AG09309 (cell line): ENCODE measurements at places on chromosomes 12 and 14.
A peak's percentile ranks its signal among the peaks of the same experiment; 100 is the strongest.

- peak; percentile 5 for DNase-seq
Measured at GRCh38 chr12:70756118-70756517, 118.9 kb upstream of the PTPRB start.

GRCh38 chr14:67710209-67710608, 8.5 kb downstream of the RDH12 start:
- no peak for DNase-seq

GRCh38 chr12:57254506-57255280, 3.7 kb upstream of the STAC3 start:
- DNase-seq, result no peak

GRCh38 chr14:61101803-61102548, 120.9 kb downstream of the SLC38A6 start:
- DNase-seq, result peak; percentile 43

GRCh38 chr14:61885203-61885961, 123.2 kb downstream of the SNAPC1 start:
- no peak for DNase-seq

- no peak for DNase-seq
Measured at GRCh38 chr14:71688576-71688975, 243.7 kb upstream of the RGS6 start.

- DNase-seq, result no peak
Measured at GRCh38 chr12:59938190-59938962, 342.5 kb downstream of the SLC16A7 start.

DNA sequence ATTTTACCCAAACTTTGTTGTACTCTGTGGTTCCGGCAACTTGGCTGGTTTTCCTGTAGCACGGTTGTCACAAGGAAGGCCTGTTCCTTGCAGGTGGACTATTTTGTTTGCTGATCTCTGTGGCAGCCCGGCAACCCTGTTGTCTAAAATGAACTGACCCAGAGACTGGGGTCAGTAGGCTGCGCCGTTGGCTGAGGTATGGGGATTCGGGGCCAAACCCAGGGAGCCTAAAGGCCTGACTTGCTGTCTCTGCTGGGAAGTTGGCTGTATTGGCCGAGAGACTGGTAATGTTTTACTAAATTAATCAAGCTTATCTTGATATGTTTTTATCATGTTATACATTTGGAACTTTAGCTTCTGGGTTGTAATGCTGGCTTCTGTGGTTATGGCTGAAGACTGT, 13.8 kb downstream of the SMIM41 start:
- DNase-seq, result no peak

DNA sequence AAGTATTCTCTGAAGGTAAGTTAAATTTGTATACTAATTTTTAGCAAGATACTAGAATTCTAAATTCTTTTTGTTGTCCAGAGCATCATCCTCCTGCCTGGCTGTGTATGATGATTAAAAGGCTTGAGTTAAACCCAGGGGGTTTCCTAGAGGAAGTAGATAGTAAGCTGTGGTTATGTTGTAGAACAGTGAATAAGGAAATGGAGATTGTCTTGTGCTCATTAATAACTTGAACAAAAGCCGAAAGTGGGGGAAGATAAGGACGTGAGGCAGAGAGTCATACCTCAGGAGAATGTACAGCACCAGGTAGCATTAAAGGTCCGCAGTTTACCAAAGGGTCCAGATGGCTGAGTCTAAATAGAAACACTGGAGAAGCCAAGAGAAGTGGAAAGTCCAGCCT, 42.0 kb downstream of the CKB start:
- DNase-seq, result no peak

GRCh38 chr12:92614502-92614901, 88.3 kb upstream of the PLEKHG7 start:
- DNase-seq, result peak; percentile 77

DNA sequence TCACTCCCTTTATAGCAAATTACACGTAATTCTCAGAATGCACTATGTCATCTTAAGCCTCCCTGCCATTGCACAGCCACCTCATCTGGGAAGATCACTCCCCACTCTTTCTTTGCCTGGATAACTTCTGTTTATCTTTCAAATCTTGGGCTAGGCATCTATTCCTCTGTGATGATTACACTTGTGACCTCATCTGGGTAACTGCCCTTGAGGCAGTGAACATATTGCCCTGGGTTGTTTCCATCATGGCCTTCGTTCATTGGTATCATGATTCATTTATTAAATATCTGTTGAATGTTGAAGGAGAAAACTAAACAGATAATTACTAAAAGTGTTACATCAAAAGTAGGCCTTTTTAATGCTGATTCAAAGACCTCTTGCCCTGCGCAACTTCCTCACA, 26.2 kb upstream of the PDE3A start:
- peak; percentile 18 for DNase-seq

GRCh38 chr14:60815371-60815770, 80.8 kb downstream of the MNAT1 start:
- no peak for DNase-seq

GRCh38 chr14:67680941-67681340, 6.5 kb upstream of the VTI1B start:
- no peak for DNase-seq

GRCh38 chr12:31591380-31591901, 505 bp upstream of the DENND5B start:
- no peak for DNase-seq

DNA sequence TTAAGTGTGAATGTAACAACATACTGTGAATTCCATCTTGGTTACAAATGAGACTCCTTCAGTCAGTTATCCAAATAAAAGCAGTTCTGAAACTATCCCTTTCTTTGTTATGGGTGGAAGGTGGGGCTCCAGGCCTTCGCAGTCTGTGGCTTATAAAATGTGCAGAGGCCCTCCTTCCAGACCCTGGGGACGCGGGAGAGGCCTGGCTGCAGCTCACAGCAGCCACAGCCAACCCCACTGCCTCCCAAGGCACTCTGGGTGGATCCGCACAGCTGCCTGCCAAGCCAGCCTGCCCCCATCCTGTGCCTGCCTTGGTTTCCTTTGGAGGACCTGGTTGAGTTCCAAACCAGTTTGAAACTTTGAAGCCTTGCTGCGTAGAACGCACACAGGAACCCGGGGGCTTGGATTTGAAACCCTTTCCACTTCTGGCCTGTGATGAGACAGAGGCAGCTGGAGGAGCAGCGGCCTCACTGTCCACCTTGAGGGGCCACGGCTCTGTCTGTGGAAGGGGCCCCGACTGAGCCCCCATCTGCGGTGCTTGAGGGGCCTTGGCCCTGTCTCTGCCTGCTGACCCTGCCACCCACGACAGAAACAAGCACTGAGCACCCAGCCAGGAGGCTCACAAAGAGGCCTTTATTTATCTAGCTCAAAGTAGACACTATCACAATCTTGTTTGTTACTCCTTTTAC, 30.4 kb downstream of the CCNK start:
- DNase-seq, result no peak

GRCh38 chr14:75295061-75295461, 16.4 kb downstream of the FOS start:
- DNase-seq, result no peak
